ENCODE measurements at places on chromosomes 2 and 18.

- DNase-seq, result no peak
These were observed 248.5 kb downstream of the ZNF516 start for GRCh38 chr18:76246590-76246989.

- no peak for DNase-seq
These were observed 5.4 kb downstream of the AGXT start for GRCh38 chr2:240873805-240874714.

DNA sequence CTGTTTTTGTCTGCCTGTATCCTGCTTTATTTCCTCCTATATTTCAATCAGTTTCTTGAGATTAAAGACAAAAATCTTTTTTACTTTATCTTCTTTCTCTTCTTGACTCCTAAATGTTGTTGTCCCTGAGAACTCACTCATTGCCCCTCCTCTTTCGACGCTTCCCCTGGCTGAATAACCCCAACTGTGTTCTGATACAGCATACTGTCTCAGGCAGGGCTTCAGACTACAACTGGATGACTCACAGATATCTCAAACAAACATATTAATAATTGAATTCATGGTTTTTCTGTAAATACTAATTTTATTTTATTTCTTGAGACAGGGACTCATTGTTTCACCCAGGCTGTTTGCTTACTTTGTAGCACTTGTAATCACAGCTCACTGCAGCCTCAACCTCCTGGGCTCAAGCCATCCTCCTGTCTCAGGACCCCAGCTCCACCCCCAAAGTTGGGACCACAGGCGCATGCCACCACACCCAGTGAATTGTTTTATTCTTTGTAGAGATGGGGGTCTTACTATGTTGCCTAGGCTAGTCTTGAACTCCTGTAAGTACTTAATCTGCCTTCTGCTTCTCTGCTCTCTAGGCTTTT, 9.4 kb downstream of the ITGAV start:
- DNase-seq, result no peak

- no peak for DNase-seq
These were observed 23.3 kb upstream of the IL1RN start for GRCh38 chr2:113104054-113104611.

DNA sequence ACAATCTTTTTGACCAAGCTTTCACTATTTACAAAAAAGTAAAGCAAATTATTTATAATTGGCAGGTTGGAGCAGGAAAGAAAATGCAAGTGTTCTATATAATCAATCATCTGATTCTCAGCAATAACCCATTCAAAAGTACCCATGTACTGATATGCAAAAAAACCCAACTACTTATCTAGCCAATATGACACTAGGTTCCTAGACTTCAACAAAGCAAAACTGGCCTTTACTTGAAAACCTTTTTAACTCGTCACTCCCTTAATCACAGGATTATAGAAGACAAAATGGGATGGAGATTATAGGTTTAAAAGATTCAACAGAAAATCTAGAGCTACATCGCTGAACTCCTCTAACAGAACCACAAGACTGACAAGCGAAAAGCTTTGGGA, 3.6 kb downstream of the TLK1 start:
- DNase-seq, result no peak

DNA sequence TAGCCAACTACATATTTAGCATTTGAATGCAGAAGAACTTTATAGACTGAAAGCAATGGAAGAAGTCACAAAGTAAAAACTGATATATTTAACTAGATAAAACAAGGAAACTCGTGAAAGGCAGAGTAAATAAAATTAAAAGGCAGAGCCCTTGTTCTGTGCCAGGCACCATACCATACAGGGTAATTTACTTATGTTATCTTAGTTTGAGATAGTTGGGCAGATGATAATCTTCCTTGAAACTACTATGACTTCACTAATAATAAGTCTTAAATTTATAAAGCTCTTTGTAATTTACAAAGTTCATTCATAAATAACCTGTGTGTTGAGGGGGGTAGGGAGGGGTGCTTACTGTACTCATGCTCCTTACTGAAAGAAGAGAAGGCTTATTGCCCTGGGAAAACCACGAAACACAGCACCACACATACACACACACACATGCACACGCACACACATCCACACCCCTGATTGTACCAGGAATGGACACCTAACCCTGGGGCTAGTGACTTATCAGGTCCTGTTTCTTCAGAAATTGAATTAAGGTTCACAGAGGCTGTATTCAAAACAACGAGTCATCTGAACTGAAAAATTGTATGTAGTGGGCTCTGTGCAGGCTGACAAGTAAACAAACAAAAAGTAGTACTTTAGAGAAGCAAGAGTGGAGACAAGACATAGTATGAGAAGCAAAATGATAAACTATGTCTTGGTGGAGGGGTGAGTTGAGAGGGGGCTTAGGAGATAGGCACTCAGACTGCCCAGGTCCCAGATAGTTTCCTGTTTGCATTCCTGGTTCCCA, 38.1 kb downstream of the AGFG1 start:
- DNase-seq, result no peak

GRCh38 chr2:65144571-65144970, 14.7 kb upstream of the RAB1A start:
- no peak for DNase-seq

DNA sequence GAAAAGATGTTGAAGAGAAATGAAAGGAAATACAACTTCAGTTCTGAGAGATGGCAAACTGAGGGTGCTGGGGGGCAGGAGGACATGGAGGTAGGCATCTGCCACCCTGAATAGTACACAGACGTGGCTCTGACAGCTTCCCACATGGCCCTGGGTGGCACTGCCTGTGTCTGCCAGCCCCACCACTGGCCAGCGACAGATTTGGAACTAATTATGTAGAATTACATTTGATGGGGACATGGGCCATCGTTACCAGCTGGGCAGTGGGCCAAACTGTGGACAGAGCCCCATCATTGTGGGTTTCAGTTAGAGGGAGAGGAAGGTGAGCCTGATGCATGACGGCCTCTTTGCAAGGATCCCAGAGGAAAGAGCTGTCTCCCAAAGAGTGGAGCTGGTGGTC, 216.0 kb upstream of the HAAO start:
- DNase-seq, result no peak

DNA sequence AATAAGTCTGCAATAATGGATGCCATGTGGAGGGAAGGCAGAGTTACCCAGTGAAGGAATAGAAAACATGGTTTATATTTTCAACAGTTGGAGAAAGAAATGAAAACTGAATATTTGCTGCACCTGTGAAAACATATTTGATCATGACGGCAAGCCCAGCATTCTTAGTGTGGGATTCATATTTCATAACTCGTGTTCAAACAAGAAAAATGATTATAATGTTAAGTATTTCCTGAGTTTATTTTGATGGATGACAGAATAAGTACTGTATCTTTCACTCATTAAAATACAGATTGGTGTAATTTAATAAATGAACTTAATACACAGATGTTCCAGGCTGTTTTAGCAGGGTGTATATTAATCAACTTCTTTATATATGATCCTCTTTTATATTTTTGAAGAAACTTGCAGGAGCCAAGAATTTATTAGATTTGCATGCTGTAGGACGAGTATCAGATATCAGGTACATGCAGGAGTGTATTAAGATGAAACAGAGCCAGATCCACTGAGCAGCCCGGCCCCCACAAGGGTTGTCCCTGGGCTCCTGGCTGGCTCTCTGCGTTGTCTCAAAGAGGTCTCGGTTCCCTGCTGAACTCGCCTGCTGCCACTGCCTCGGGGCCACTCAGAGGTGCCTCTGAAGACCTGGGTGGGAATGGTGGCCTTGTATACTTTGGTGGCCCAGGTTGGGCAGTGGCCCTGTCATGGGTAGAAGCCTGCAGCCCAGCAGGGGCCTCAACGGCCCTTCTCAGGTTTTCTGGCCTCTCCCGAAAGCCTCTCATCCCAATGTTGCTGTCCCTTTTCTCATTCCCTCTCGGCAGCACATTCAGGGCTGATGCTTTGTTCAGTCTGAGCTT, 95.0 kb upstream of the LDAH start:
- DNase-seq, result no peak

DNA sequence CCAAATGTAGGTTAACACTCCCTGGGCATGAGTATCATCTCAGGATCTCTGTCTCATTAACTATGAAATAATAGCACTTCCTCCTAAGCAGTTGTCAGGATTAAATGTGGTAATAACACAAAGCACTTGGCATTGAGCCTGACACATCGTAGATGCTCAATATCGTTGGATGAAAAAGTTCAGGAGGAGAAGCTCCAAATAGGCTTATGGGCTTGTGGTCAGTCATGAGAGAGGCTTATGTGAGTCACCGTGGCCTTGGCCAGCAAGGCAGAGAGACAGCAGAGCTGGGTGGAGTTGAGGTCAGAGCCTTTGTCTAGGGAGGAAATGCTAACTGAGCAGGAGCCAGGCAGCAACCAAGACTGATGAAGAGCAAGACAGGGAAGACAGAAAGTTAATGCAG, 68.3 kb upstream of the PPM1B start:
- DNase-seq, result no peak

GRCh38 chr2:151762694-151763093, 28.4 kb upstream of the NEB start:
- DNase-seq, result peak; percentile 72

GRCh38 chr2:167264380-167264779, 376.1 kb downstream of the XIRP2 start:
- DNase-seq, result no peak

DNA sequence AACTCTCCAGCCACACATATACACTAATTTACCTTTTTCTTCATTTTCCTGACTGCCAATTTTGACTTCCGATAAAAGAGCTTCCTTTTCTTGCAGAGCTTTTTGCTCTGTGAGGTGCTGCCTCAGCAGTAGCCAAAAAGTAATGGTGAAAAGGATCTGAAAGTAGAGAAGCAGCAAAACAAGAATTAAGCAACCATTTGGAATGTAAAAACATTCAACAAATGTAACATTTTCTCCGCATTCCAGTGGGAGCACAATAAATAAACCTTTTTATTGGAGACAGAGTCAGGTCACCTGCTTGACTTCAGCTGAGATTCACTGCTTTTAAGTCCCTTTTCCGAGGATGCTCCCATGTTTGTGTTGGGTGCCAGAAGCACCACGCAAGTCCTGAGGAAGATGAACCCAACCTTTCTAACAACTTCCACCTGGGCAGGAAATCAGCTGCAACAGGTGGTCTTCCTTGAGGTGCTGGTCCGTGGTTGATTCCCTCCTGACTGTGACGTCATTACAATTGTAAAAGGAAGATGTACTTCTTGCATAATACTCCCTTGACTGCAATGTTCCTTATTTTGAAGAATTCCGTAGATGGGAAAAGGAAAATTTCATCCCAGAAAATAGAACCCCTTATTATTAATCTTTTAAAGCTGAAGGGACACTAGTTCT, 265.5 kb downstream of the NAPG start:
- no peak for DNase-seq

- no peak for DNase-seq
These were observed 13.6 kb downstream of the RNF149 start for GRCh38 chr2:101294861-101295260.

- DNase-seq, result no peak
These were observed 958.5 kb downstream of the DPP10 start for GRCh38 chr2:115400940-115401339.

GRCh38 chr2:188196343-188197008, 95.2 kb upstream of the GULP1 start:
- DNase-seq, result no peak

DNA sequence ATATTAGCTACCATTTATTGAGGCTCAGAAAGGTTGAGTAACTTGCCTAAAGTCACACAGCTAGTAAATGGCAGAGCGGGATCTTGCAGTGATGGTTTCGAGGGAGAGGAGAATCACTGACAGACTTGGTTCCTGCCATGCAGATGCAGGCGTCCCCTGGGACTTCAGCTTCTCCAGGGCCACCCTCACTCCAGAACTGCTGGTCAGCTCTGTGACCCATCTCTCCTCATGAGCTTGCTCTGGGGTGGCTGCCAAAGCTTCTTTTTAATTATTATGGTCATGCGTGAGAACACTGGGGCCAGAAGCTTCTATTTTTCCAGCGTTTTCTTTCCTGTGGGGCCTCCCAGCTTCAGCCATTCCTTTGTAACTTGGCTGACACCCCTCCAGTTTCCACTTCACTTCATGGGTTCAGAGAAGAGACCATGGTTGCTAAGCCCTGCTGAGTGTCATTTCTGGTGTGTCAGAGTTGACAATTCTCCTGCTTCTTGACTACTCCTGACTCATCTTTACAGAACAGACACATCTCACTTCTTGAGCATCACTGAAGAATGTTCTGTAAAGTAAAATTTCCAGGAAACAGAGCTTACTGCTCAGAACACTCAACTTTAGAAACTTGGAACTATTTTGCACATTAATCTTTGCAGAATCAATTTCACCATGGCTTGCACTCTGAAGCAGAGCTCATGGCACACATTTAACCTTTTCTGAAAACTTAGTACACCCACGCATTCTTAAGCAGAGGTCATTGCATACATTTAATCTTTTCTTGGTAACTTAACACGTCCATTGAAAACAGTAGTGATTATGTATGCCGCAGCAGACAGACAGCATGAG, 70.4 kb downstream of the IL1R2 start:
- DNase-seq, result no peak

DNA sequence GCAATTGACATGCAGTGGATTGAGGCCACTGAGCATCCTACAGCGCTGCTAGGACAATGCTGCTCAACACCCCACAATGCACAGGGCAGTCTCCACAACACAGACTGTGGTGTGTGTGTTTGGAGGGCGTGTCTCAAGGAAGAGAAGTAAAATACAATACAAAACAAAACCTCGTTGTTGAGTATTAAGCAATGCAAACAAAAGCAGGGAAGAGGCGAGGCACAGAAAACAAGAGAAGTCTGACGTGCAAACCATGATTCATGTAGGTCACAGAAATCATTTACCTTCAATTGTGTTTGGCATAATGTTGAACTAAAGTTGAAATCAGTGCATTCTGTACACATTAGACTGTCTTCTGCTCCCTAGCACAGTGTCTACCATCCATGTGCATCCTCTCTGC, 260.9 kb downstream of the PHLPP1 start:
- no peak for DNase-seq

DNA sequence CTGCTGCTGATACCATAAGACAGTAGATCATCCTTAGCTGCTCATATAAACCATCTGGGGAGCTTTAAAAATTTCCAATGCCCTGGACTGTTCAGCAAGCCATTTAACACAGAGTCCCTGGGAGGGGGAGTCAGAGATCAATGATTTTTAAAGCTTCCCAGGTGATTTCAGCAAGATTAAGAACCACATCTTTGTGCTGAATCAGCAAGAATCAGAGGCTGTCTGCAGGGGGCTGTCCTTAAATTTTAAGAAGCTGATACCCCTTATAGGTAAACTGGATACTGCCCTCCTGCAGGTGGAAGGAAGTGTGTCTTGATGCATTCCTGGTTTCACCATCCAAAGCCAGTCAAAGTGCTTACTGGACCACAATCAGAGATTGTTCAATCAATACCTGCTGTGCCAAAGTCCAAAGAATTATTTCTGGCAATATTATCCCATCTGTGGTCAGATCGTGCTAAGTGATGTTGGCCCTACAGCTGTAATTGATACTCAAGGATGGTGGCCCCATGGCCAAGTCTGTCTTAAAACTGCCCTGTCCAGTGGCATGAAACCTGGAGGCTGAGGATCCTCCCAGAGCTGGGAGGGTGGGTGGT, 72.2 kb downstream of the BCL2L11 start:
- no peak for DNase-seq

- DNase-seq, result no peak
These were observed 42.0 kb downstream of the PKP4 start for GRCh38 chr2:158498749-158499136.

- no peak for DNase-seq
These were observed 80.9 kb downstream of the KCNS3 start for GRCh38 chr2:17959356-17959755.

GRCh38 chr18:48472610-48473009, 63.4 kb upstream of the ZBTB7C start:
- DNase-seq, result no peak
